Activated naive CD4-positive, alpha-beta T cell treated with anti-CD3 and anti-CD28 coated beads for 36 hours (primary cell): ENCODE measurements at places on chromosomes 11 and 22.

GRCh38 chr11:15073361-15074205 lies at the start of gene CALCB:
Gene CALCB (plus strand): TSS chr11:15073593. CDS start chr11:15074719, 1,126 bp downstream.
- DNase-seq: peak; percentile 58

- peak; percentile 13 for DNase-seq
These were observed 747 bp downstream of the NXF1 start for GRCh38 chr11:62804310-62805075.

DNA sequence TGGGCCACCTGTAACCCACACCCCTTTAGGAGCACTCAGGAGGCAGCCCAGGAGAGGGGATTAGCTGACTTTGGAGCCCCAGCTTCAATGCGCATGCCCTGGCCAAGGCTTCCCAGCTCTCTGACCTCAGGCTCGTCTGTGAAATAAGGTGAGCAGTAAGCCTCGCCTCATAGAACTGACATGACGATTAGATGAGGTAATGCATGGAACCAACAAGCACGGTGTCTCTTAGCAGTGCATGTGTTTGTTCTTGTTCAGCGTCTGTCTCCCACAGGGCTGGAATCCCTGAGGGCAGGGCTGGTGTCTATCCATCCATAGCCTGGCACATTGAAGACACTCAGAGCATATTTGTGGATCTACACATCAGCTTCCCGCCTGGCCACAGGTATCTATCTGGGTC lies 415.4 kb downstream of the MN1 start:
- no peak for DNase-seq

DNA sequence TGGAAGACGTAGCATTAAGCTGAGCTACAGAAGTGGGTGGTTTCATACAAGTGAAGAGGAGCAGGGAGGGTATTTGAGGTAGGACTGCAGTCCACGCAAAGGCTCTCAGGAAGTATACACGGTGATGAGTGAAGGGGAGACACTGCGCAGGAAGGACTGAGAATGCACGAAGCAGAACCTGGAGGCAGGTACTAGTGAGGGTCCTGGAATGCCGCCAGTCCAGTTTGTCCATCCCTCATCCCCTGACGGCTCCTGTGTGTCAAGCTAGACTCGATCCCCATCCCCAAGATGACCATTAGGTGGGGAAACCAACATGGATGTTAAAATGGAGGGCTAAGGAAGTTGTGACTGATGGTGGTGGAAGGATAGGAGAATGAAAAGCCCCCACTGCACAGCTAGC lies 23.8 kb downstream of the ART5 start:
- DNase-seq: no peak

GRCh38 chr11:104764710-104765045 lies 133.6 kb downstream of the CASP12 start:
- DNase-seq: no peak

- peak; percentile 13 for DNase-seq
These were observed 110.8 kb downstream of the GRIK4 start for GRCh38 chr11:120622189-120622875.

DNA sequence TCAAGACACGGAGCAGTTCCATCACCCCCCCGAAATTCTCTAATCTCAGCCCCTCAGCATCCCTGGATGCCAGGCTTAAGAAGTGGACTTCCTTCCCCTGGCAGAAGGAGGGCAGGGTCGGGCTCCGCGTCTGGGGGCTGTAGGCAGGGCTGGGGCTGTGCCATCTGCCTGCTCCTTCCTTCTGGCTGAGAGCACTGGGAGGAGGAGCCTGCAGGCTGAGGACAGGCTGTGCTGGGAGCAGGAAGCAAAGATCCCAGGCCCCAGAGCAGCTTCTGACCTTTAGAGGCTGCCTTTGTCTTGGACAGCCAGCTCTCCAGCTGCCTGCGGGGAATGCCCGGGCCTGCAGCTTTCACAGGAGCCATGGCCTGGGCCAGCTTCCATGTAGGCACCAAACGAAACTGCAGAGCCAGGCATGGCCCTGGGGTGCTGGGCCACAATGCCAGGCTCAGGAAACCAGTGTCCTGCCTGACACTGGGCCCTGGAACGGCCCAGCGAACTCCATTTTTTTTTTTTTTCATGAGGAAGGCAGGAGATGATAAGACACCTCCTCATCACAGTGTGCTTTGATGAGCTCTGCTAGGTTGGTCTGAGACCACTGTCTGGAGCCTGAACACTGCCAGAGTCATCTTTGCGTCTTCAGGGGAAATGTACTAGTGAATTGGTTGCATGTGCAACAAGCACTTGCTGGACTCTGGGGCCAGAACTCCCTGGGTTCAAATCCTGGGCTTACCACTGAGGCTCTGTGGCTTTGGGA lies 67.9 kb downstream of the MCM5 start:
- no peak for DNase-seq

- DNase-seq: no peak
These were observed 44.5 kb downstream of the CD44 start for GRCh38 chr11:35183326-35183925.

- DNase-seq: no peak
These were observed 60.0 kb upstream of the NUP160 start for GRCh38 chr11:47908198-47908597.

- no peak for DNase-seq
These were observed 33.5 kb downstream of the WEE1 start for GRCh38 chr11:9606809-9607510.

GRCh38 chr22:31350410-31350863 lies 4.3 kb upstream of the PATZ1 start:
- DNase-seq: no peak

GRCh38 chr11:2221591-2221990 lies 48.8 kb downstream of the ASCL2 start:
- no peak for DNase-seq

GRCh38 chr11:35040221-35040942 lies 98.6 kb upstream of the CD44 start:
- peak; percentile 83 for DNase-seq

DNA sequence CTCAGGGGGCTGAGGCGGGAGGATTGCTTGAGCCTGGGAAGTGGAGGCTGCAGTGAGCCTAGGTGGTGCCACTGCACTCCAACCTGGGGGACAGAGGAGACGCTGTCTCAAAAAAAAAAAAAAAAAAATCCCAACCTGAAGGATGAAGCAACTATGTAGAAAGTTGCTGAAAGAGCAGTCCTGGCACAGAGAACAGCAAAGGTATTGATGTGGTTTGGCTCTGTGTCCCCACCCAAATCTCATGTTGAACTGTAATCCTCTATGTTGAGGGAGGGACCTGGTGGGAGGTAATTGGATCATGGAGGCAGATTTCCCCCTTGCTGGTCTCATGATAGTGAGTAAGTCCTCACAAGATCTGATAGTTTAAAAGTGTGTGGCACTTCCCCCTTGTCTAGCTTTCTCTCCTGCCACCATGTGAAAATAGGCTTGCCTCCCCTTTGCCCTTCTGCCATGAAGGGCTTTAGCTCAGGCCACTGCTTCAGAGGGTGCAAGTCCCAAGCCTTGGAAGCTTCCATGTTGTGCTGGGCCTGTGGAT lies 10.7 kb upstream of the SERPING1 start:
- no peak for DNase-seq

DNA sequence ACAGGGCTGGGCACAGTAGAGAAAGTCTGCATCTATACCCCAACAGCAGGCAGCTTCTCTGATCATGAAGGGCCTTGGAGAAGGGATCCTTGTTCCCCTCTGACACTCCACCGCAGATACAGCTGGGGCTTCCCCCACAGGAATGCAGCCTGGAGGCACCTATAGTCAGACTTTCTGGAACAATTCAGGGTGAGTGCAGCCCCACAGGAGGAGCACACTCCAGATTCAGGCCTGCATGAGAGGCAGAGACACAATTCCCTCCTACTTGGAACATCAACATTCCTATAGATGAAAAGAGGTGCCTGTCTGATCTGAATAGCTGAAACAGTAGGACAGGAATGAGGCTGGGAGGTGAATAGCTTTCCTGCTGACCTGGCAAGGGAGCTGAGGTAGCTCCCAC lies 1298.0 kb upstream of the CNTN5 start:
- DNase-seq: no peak
